Endodermal cell (in vitro differentiated cells): ENCODE measurements at places on chromosomes 7 and 10.

DNA sequence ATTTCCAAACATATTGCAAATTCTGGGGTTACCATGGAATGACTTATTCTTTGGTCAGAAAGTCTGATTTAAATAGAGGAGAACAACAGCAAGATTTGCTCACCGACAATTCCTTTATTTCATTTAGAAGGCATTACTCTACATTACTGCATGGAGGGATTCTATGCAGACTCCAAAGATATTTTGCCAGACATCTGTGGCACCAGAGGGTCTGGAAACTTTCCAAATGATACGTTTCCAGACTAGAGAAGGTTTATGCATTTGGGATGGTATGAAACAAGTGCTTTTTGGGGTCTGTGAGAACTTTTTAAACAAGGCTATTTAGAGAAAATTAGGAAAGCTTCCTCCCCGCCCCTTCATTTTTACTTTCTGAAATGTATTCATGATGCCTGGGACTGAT, 125.3 kb downstream of the SAMD9 start:
- DNase-seq, result no peak

GRCh38 chr7:25349283-25350017, 121.2 kb upstream of the NPVF start:
- no peak for DNase-seq

GRCh38 chr10:70782746-70783680, 2.2 kb downstream of the TBATA start:
- DNase-seq, result no peak

DNA sequence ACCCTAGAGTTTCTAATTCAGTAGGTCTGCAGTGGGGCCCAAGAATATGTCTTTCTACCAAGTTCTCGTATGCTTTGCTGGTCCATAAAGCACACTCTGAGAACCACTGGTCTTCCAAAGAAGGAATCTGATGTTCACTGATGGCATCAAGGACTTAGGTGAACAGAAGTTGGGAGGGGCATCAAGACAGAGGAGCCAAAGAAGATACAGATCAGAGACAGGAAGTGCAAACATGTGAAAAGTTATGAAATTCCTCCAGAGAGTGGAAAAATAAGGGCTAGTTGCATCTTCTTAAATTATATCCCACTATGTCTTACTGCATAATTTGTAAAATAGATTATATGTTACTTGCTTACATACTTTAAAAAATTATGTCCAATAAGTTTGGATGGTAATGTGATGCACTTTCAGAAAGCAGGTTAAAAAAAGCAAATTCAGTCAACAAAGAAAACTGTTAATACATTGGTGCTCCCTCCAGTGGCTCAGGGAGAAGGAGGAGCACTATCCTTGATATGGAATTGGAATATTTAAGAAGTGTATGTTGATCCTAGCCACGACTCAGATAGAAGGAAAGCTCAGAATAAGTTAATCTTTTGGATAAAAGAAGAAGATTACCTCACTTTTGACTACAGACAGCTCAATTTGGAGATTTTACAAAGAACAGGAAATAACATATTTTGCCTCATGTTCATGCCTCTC, 35.8 kb downstream of the CREB3L2 start:
- no peak for DNase-seq

GRCh38 chr10:95459446-95460045, 101.6 kb downstream of the SORBS1 start:
- DNase-seq, result no peak

DNA sequence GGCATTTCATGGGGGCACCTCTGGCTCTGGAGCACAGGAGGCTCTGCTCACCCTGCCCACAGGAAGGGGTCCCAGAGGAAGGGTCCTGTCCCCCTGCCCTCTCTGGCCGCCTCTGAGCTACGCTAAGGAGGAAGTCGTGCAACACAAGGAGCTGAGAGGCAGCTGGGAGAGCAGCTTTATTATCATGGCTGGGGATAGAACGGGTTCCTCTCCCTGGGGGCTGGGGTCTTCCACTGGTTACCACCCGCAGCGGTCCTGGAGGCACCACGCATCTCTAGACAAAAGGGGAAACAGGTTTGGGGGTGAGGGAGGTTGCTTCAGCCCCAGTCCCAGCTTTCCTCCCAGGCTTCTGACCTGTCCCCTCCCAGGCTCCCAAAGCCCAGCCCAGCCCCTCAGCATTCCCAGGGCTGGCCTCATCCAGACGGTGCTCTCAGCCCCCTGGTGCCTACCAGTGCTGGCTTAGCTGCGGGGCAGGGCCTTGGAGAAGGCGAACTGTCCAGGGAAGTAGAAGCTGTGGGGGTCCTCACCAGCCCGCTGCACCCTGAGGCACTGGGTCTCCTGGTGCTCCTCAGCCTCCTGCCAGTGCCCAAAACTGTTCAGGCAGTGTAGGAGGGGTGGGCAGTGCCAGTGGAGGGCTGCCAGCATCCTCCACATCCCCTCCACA, 3.1 kb downstream of the RARRES2 start:
- DNase-seq, result no peak

DNA sequence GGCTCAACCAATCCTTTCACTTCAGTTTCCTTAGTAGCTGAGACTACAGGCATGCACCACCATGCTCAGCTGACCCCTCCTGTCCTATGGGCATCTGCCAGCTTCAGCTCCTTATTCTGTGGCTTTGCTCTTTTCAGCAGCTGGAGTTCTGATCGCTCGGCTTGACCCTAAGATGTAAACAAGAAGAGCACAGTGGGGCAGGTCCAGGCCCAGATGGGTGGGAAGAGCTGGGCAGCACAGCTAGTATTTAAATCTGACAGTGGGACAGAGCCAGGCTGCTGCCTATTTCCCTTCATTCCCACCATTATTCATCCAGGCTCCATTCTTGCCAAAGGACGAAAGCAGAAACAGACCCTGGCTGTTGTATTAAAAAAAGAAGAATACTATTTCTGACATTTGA, 494.9 kb upstream of the PODXL start:
- DNase-seq, result no peak

DNA sequence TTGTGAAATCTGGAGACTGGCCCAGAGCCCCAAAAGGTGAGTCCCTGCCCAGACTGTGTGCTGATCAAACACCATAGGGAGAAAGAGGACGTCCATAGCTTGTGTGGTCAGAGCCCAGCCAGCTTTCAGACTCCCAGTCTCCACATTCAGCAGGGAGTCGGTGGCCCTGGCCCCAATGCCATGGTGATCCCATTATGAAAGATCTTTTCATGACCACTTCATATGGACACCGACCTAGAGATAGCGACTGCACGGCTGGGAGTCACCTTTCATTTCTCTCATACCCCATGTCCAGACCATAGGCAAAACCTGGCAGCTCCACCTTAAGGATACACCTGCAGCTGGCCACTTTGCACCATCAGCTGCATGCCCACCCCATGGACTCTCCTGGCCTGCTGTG, 126.4 kb downstream of the ARHGAP22 start:
- peak; percentile 20 for DNase-seq

DNA sequence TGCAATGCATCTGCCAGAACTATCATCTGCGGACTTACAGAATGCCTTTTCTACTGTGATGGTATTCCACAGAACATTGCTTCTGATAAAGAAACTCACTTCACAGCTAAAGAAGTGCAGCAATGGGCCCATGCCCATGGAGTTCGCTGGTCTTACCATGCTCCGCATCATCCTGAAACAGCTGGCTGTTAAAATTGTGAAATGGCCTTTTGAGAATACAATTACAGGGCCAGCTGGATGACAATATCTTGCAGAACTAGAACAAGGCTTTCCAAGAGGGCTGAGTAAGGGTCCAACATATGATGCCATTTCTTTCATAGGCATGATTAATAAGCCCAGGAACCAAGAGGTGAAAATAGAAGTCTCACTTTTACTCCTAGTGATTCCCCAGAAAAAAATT, 104.1 kb upstream of the ADCY1 start:
- DNase-seq, result no peak

- DNase-seq, result no peak
These were observed 37.2 kb upstream of the ZNF488 start for GRCh38 chr10:47421057-47421952.

DNA sequence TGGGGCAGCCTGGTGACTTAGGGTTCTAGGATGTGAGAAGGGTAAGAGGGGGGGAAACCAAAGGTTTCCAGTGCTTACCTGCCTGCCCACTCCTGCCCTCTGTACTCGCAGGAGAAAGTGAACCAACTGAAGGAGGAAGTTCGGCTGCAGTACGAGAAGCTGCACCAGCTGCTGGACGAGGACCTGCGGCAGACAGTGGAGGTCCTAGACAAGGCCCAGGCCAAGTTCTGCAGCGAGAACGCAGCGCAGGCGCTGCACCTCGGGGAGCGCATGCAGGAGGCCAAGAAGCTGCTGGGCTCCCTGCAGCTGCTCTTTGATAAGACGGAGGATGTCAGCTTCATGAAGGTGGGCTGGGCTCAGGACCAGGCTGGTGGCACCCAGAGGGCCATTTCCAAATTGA, 10.7 kb downstream of the TRIM8 start:
- DNase-seq, result no peak

DNA sequence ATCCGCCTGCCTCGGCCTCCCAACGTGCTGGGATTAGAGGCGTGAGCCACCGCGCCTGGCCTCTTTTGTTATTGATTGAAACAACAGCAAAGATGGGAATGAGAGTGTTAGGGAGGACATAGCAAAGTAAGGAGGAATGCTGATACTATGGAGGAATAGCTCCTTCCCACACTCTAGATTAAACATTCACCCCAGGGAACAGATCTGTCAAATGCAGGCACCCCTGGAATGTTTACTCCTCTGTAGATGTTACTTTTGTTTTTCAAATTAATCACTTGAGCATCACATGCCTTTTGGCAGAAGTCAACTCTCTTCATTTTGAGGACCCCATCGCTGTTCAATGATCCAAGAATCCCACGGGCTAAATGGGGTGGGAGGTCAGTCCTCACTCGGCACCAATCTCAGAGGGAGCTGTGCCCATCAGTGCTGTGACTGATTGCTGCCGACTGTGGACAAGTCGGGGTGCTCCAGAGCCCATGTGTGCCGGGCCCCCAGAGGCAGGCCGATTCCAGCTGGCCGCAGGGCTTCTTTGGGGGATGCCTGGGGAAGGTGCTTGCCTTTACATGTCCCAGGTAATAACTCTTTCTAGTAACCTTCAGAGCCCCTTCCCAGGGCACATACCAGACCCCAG, 10.2 kb upstream of the COBL start:
- peak; percentile 89 for DNase-seq

- peak; percentile 89 for DNase-seq
These were observed 24.3 kb downstream of the TECTB start for GRCh38 chr10:112307358-112308124.

DNA sequence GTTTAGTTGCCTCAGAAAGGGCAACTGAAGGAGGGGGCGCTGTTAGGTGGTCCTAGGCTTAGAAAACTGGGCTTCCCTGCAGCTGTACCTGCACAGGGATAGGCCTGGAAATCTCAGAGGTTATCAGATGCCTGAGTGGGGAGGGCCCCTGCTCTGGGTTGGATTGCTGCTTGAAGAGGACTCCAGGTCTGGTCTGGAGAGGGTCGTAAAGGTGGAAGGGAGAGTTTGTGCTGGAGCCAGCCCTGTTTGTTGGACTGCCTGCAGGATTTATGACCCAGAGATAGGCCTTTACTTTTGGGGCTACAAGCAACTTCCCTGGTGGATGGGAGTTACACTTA, 765.9 kb downstream of the GRID1 start:
- peak; percentile 41 for DNase-seq

DNA sequence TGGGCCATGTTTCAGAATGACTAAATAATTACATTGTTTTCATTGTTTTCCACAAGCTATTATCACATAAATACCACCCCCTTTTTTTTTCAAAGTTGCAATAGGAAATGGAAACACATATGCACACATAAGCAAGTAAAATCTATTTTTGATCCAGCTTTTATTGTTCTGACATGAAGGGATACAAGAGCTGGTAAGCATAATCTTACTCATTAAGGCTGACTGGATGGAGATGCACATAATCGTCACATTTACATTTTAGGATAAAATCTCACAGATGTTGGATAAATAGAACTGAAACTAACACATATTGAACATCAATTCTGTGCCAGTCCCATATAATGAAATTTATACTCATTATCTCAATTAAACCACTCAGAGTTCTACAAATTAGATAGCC, 84.5 kb upstream of the CHRM2 start:
- no peak for DNase-seq

DNA sequence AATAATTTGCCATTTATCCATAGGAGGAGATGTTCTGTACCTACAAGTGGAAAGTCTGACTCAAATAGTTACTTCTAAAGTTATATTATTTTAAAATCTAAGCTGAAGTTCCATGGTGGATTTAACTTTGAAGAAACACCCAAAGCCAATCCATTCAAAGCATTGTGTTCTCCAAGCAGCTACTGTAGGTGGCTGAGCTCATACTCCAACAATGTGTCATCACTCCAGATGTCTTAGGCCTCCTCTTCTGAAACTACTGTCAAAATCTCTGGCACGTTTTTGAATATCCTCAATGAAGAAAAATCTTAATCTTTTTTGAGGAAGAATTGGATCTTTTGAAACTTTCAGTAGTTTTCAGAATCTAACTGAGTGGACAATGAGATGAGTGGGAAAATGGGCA, 169.1 kb downstream of the PTEN start:
- DNase-seq, result no peak

GRCh38 chr7:31950091-31950755, 120.0 kb downstream of the PDE1C start:
- no peak for DNase-seq

DNA sequence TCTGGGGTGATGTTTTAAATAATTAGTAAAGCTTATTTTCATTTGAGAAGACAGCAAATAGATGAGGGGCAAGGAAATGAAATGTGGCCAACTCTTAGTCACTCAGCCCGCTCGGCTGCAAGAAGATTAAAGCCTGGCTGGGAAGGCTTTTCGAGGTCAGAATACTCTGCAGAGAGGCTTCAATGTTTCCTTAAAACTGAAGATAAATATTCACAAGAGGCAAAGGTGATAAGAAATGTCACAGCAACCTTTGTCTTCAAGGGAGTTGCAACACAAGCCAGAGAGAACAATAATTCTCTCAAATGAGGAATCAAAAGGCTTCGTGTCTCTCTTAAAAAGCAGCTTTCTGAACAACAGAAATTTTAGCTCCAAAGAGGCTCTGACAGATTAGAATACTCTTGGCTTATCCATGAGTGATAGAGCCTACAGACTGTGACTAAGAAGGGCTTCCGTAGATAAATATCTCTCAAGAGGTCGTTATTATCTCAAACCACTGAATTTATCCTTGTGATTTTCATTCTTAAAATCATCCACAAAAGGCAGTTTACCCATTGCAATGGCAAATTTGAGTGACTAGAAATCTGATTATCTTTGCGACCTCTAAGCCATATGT, 92.5 kb downstream of the KLF6 start:
- DNase-seq, result no peak
